Effector memory CD8-positive, alpha-beta T cell (primary cell): ENCODE measurements at places on chromosomes 6 and 20.

DNA sequence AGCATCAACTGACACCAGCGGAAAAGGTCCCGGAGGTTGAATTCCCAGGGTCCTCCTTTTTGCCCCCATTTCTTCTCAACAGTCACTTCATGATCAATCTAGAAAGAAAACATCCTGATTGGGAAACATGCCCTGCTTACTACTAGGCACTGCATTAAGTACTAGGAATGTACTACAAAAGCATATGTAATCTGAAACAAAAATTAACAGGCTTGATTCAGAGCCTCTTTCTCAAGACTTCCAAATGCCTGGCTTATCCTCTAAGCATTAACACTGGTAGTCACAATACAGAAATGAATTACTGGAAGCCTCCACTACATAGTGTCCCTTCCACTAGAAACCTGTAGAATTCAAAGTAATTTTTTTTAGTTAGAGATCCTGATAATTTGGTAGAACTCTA, 84.5 kb upstream of the LYRM2 start:
- no peak for DNase-seq
- H3K4me1 ChIP-seq, result no peaks in the 10 kb centered on the region
- no peak overlapping the region for H3K4me3 ChIP-seq
- H3K27ac ChIP-seq, result no peak overlapping the region

- H3K36me3 ChIP-seq, result no peaks in the 10 kb centered on the region
- H3K27me3 ChIP-seq, result peaks cover 48% of the 10 kb centered on the region
- no peak overlapping the region for H3K27ac ChIP-seq
- no peak overlapping the region for H3K4me3 ChIP-seq
- DNase-seq, result no peak
- peaks cover 2% of the 10 kb centered on the region for H3K4me1 ChIP-seq
Observed at GRCh38 chr6:106939208-106939607, 35.3 kb downstream of the CD24 start.

GRCh38 chr6:115814907-115815306, 245.8 kb downstream of the FRK start:
- no peaks in the 10 kb centered on the region for H3K27me3 ChIP-seq
- H3K36me3 ChIP-seq, result no peaks in the 10 kb centered on the region
- no peak for DNase-seq
- H3K4me3 ChIP-seq, result no peak overlapping the region

GRCh38 chr6:13478525-13478966, 8.9 kb downstream of the GFOD1 start:
- no peak overlapping the region for H3K27ac ChIP-seq
- no peak overlapping the region for H3K4me3 ChIP-seq
- no peaks in the 10 kb centered on the region for H3K27me3 ChIP-seq
- no peaks in the 10 kb centered on the region for H3K36me3 ChIP-seq
- H3K4me1 ChIP-seq, result peaks cover 2% of the 10 kb centered on the region

DNA sequence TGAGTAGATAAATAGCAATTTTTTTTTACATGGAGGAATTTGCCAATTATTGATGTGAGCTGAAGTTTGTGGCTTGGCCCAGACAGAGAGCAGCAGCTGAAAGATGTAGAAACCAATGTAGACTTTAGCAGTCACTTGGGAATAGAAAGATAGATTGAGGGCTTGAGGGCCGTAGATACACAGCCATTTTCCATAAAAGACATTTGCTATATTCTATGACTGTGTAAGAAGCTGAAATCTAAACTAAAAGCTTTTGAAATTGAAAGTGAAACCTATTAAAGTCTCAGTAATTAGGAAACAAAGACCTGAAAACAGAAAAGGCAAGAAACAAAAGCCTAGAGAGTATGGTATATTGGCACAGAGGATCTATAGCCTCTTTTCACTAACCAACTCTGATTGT, 332.7 kb downstream of the CENPW start:
- no peak for DNase-seq
- no peaks in the 10 kb centered on the region for H3K4me1 ChIP-seq
- H3K36me3 ChIP-seq, result peaks cover 3% of the 10 kb centered on the region
- no peak overlapping the region for H3K27ac ChIP-seq
- no peak overlapping the region for H3K4me3 ChIP-seq

- no peak overlapping the region for H3K27ac ChIP-seq
- H3K36me3 ChIP-seq, result no peaks in the 10 kb centered on the region
- H3K4me3 ChIP-seq, result no peak overlapping the region
- no peak for DNase-seq
Observed at GRCh38 chr6:70351461-70351860, 48.6 kb upstream of the COL9A1 start.

GRCh38 chr6:125008261-125008703, 46.0 kb downstream of the RNF217 start:
- no peaks in the 10 kb centered on the region for H3K27me3 ChIP-seq
- no peak overlapping the region for H3K27ac ChIP-seq
- H3K36me3 ChIP-seq, result no peaks in the 10 kb centered on the region

DNA sequence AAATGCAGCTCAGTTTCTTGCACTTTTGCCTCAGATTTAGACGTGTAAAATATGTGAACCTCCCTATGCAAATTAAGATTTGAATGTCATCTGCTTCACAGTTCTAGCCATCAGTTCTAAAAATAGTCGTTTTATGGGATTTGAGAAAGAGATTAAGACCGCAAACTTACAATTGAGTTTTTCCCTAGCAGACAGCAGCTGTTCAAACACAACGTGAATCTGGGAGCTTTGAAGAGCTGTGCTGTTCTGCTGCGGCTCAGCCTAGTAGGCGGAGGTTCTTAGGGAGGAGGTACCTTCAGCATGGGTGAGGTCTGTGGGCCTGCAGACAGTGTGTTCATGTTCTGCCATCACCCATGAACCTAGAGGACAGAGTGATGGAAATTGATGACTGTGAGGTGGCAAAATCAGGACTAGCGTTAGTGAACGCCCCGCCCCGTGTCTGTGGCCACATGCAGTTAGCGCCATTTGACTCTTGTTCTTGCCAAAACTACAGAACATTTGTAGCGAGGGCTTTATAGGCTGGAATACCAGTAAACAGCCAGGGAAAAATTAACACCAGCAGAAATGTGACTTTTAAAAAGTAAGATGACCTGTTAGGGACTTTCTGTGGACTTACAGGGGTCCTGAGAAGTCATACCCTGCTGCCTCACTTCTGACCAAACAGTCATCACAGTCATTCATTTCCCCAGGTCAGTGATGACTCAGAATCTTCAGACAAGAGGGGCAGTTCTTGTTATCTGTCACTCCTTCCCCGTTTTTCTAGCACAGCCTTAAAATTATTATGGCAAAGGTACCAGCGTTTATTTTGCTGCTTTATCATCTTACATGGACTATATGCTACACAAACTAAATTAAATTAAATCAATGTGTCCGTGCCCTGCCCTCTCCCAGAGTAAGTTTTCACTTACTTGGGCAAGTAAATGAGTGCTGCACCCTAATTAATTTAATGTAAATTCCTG, 84.3 kb upstream of the TMEM181 start:
- no peaks in the 10 kb centered on the region for H3K27me3 ChIP-seq
- peaks cover 5% of the 10 kb centered on the region for H3K4me1 ChIP-seq
- H3K27ac ChIP-seq, result peak overlapping the region; percentile 25
- H3K4me3 ChIP-seq, result no peak overlapping the region
- no peak for DNase-seq

DNA sequence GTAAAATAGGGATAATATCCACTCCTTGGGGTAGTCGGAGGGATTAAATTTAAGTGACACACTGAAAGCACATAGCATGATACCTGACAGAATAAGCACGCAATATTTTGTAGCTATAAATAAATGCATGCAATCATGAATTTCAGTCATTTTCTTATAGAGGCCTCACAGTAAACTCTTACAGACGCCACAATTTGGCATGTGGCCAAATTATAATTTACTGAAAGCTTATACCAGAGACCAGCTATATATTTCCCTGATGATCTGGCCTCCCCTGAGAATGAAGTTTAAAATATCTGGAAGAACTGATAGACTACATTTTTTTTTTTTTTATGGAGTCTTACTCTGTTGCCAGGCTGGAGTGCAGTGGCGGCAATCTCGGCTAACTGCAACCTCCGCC, 40.9 kb downstream of the QRSL1 start:
- no peaks in the 10 kb centered on the region for H3K4me1 ChIP-seq
- peaks cover 10% of the 10 kb centered on the region for H3K36me3 ChIP-seq
- no peak for DNase-seq

- no peaks in the 10 kb centered on the region for H3K4me1 ChIP-seq
- no peak overlapping the region for H3K27ac ChIP-seq
- H3K27me3 ChIP-seq, result no peaks in the 10 kb centered on the region
Observed at GRCh38 chr6:102520966-102521365, 1127.5 kb downstream of the GRIK2 start.

- no peaks in the 10 kb centered on the region for H3K36me3 ChIP-seq
- H3K27me3 ChIP-seq, result peaks cover 58% of the 10 kb centered on the region
- no peak overlapping the region for H3K27ac ChIP-seq
- peaks cover 10% of the 10 kb centered on the region for H3K4me1 ChIP-seq
- no peak for DNase-seq
- no peak overlapping the region for H3K4me3 ChIP-seq
Observed at GRCh38 chr6:151293688-151294016, 53.9 kb downstream of the AKAP12 start.

DNA sequence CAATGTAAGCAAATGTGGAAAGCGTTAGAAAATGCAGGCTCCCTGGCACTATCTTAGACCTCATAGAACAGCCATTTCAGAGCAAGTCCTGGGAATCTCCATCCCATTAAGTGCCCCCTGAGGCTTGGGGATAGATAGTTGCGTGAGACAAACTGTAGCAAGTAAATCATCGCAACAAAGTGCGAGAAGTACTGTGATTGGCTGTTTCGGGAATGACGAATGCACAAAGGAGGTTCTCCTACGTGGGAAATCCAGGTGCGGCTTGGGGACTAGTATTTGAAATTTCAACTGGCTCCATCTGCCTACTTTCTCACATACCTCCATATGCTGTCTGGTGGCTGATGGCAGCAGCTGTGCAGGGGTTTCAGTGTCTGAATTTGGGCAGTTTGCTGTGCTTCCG, 84.5 kb downstream of the PLEKHG1 start:
- DNase-seq, result no peak
- H3K27ac ChIP-seq, result no peak overlapping the region
- H3K4me1 ChIP-seq, result no peaks in the 10 kb centered on the region
- H3K27me3 ChIP-seq, result no peaks in the 10 kb centered on the region
- H3K36me3 ChIP-seq, result no peaks in the 10 kb centered on the region
- H3K4me3 ChIP-seq, result no peak overlapping the region
